Liver (tissue), 10 donors: ENCODE measurements at places on chromosomes 2 and 18.

GRCh38 chr2:240991378-240992263 is 6.8 kb upstream of the SNED1 start:
- no peak for DNase-seq

- DNase-seq = no peak
These were observed 71.9 kb upstream of the GALNT5 start for GRCh38 chr2:157185476-157186227.

DNA sequence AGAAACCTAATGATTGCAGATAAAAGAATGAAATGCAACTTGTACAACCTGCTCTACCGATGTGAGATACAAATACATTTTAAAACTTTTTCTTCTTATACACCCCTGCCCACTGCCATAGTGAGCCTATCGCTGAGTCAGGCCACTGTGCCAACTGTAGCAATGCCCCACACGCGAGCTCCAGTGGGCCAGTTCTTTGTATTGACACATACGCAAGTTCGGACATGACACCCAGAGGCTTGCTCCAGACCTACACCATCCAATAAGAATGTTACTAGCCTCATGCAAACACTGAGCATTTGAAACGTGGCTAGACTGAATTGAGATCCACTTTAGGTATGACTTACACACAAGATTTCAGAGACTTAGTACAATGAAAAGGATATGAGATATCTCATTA is 340.1 kb downstream of the ARHGAP15 start:
- no peak for DNase-seq

- DNase-seq = no peak
These were observed 73.1 kb downstream of the SPATS2L start for GRCh38 chr2:200379481-200380090.

DNA sequence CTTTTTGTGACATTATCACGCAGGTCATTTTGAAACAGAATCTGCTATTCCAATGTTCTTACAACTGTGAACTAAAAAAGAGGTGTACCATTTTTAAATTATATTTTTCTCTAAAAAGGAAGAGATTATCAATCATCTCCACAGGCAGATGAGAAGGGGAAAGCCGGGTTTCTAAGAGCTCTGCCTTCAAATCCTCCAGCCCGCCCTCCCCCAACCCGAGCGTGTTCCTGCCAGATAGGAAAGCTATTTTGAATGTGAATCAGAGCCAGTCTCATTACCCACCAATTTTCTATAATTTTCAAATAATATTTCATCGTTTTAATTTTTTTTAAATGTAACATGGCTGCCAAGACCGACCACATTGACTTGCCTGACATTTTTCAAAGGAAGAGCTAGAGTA is 65.9 kb downstream of the KCNF1 start:
- DNase-seq = no peak

DNA sequence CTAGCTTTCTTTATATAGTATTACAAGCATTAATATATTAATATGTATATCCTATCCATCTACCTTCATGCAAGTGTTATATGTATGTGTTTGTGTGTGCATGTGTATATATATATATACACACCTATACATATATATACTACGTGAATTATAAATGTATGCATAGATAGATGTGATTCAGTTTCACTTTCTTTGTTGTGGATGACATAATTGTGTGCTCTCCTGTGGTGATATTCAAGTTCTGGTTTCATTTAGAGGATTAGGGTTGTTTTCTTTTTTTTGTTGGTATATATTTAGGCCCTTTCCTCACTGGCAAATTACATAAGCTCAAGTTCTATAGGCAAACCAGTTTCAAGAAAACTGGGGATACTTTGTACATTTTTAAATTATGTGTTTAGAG is 225.7 kb upstream of the FANCL start:
- DNase-seq = no peak

GRCh38 chr2:3986530-3987258 is 283.3 kb downstream of the DCDC2C start:
- DNase-seq = no peak

DNA sequence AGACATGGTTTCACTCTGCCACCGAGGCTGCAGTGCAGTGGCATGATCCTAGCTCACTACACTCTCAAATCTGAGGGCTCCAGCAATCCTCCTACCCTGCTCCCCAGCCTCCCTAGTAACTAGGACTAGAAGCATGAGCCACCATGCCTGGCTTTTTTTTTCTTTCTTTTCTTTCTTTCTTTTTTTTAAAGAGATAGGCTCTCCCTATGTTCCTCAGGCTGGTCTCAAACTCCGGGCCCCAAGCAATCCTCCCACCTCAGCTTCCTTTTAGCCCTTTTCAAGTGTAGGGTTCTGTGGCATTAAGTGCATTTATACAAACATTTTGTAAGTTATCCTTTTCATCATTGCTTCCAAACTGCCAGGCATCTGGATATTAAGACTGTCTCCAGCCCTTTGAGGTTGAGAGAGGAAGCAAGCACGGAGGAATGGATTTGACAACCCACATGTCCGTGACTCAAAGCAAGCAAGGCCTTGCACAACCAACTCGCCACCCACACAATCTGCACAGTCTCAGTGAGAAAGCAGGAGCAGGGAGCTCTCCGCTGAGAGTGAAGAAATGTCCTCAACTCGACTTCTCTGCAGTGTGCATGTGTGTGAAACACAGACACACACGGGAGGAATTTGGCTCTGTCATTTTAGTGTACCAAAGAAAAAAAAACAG is 65.6 kb downstream of the ATP8B1 start:
- peak; percentile 42 for DNase-seq

DNA sequence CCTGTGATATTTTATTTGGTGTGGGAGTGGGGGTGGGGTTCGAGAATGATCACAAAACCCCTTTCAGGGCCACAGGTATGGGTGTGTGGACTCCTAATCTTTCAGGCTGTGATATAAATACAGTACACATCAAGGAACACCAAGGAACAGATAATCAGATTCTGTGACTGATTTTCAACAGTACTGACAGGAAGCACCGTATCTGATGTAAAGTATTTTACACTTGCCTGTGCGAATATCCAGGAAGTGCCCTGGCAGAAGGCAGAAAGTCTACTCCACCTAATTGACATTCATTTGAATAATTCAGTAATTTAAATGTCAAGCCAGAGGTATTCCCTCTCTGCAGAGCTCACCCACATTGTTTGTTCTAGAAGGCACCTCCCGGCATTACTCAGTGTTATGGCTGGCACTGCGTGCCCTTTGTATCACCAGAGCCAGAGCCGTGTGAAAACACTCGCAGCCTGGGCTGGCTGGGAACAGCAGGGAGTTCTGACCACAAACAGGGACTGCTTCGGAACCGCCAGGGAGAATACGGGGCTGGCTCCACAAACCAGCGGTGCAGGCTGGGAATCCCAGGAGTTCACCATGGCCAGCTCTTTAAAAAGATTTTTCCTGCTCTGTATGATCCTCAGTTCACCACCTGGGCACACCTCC is 91.8 kb downstream of the ACVR1 start:
- DNase-seq = no peak

GRCh38 chr2:119473621-119474370 is 42.1 kb downstream of the TMEM37 start:
- DNase-seq = no peak

DNA sequence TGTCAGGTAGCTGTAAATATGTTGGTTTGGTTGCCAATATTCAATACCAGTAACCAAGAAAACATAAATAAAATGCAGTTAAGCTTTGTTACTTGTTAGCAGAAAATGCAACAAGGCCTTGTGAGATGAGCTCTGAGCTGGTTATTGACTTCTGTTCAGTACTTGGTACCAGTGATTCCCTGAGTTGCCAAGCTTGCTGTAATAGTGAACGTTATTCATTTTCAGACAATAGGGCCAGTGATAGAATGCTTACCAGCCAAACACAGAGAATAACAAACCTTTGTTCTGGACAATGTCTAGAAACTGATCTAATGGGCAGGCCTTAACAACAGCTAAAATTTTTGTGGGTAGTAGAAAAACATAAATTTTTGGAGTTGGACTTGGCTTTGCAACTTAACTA is 29.5 kb downstream of the RASGRP3 start:
- no peak for DNase-seq

- no peak for DNase-seq
These were observed 713 bp downstream of the ATOH8 start for GRCh38 chr2:85754313-85755095.

DNA sequence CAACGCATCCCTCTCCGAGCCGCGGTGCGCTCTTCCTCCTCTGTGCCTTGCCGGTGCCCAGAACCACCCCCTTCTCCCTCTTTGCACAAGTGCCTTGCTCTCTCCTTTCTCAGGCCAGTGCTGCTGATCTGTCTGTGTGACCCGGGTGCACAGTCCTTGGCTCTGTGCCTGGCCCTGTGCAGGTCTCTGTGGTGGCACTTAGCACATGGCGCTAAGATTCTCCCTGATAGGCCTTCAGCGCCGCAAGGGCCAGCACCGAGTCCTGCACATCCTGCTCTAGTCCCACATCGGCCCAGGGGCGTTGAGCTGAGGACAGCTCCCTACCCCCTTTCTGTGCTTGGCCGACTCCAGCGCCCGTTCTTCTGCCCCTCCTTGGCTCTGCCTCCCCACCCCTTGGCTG is 136.1 kb downstream of the NEDD4L start:
- DNase-seq = no peak

- no peak for DNase-seq
These were observed 18.6 kb downstream of the THNSL2 start for GRCh38 chr2:88188748-88189147.

DNA sequence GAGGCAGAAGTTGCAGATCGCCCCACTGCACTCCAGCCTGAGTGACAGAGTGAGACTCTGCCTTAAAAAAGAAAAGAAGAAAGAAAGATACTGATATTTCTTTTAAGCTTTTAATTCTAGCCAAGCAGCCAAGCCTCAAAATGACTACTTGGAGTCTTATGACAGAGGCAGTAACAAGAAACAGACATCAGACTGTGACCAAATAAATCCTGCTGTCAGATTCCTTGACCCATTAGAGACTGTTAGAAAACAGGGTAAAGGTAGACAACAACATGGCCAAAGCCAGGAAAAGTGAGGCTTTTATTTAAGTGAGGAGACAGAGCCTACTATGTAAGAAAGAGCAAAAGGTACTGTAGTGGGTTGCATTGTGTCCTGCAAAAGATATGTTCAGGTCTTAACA is 83.4 kb upstream of the NARS1 start:
- DNase-seq = no peak

GRCh38 chr2:101342625-101343008 is 34.1 kb upstream of the RNF149 start:
- DNase-seq = no peak

- no peak for DNase-seq
These were observed 473.9 kb upstream of the SYT4 start for GRCh38 chr18:43751203-43751602.

- DNase-seq = no peak
These were observed 112.9 kb downstream of the CSRNP3 start for GRCh38 chr2:165582409-165582808.

- no peak for DNase-seq
These were observed 204.3 kb downstream of the KLHL29 start for GRCh38 chr2:23589220-23589647.

GRCh38 chr2:178865146-178865936 is 58.1 kb upstream of the TTN start:
- DNase-seq = no peak

DNA sequence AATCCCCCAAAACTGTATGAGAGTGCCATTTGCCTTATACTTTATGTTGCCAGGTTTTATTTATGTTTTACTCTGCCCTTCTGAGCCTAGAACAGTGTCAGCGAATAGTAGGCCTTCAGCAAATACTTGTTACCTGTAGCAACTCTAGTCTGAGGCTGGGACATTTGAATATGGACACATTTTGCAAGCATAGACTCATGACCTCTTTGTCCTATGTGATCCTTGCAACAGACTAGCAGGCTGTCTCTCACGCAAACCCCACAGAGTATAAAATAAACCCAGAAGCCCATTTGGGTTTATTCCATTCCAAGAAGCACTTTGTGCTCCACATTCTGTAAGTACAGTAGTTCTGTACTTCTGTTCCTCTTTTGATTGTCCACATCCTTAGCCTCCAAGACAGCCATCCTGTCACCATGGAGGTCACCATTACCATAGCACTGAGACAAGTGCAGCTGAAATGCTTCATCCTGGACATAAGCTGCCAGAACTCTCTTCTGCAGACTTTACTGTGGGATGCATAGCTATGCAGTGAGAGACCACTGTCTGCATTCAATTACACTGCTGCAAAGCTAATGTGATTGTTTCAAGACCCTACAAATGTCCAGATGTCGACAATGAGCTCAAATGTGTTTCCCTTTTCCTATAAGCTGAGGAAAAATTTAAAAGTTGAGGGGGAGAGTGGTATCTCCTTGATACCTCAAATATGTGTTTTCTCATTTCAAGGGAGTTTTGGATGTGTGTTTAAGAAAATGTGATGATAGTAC is 425.7 kb downstream of the PID1 start:
- DNase-seq = no peak

- no peak for DNase-seq
These were observed 46.8 kb downstream of the SH3BP4 start for GRCh38 chr2:234998404-234999211.

DNA sequence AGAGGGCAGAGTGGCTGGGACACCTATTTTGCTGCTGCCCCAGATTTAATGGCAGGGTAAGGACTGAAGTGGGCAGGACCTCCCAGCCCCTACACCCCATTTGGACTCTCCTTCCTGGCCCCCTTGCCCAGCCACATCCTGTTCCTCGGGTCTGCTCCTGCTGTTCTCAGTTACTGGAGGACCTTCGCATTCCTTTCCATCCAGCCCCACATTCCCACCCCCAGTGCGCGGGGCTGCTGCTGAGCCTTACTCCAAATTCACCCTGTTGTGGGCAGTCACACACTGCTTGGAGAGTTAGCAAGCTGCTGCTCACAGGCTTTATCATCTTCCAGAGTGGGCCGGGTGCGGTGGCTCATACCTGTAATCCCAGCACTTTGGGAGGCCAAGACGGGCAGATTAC is 75.2 kb upstream of the SLC14A2 start:
- no peak for DNase-seq

- DNase-seq = no peak
These were observed 3.1 kb downstream of the NRXN1 start for GRCh38 chr2:51028829-51029228.

GRCh38 chr2:149383340-149383739 is 53.0 kb downstream of the LYPD6 start:
- DNase-seq = no peak

GRCh38 chr18:10231220-10231619 is 223.2 kb upstream of the APCDD1 start:
- no peak for DNase-seq

- DNase-seq = no peak
These were observed 21.8 kb downstream of the CFAP210 start for GRCh38 chr2:169672406-169672805.

DNA sequence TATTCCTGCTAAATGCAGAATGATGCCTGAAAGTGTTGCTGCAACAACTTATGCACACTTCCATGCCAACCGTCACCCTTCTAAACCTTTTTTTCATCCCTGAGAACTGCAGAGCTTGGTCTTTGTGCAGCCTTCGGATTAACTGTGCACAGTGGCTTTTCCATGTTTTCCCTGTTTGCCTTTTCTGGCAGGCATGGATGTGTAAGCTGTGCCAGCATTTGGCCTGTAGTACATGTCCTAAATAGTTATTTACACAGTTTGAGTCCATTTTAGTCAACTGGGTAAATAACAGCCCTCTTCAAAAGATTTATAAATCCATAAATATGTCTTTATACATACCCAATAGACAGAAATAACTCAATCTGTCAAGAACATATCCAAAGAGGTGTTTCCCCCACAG is 31.5 kb downstream of the MEIS1 start:
- DNase-seq = no peak
